ENCODE measurements at places on chromosomes 4 and X.

DNA sequence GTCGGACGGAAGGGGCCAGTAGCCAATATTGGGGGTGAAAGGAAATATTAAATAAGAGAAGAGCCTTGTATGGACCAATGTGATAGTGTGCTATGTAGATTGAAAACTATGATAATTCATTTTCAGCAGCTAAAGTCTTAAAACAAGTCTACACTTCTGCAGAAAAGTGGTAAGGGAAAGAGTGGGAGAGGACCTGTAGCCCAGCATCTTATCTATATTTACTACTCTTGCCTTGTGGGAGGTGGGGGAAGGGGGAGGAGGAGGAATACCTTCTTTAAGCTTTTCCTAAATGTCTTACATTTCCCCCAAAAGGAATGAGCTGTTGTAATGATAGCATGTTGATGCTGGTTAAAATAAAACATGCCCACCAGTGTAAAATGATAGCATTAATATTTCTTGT is 220.0 kb upstream of the SPRY1 start:
- no peak for DNase-seq

- no peak for DNase-seq
Measured at GRCh38 chrX:118764122-118764521, 36.7 kb downstream of the IL13RA1 start.

- no peak for DNase-seq
Measured at GRCh38 chr4:5043579-5043978, 7.7 kb upstream of the STK32B start.

DNA sequence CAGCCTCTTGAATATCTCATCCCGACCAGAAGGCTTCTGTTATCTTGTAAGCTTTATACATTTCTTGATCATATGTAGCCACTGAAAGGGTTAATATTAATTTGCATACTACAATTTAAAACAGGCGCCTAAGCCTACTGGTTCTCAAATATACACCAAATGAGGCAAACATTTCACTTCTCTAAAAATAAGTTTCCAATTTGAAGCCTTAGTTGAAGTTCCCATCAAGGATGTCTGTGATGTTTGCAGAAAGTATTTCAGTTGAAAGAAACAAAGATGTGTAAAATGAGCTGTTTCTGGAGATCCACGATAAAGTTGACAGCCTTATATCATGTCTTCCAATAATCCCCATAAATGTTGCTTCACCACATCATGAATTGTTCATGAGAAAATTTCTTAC is 70.6 kb downstream of the KIT start:
- no peak for DNase-seq

DNA sequence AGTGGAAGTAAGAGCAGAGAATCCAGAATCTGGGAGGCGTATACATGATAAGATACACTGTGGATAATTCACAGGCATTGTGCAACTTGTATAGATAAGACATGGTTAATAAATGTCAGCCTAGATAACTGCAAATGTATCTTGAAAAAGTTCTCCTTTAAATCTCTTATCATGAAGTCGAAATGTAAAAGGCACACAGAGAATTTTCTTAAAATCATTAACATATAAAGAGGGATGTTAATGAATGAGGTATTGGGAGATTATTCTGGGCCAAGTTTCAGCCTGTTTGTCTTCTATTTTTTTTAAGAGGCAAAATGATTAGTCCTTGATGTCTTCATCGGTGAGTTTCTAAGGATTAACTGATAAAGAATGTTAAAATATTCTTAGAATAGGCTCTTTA is 835 bp downstream of the TDO2 start:
- no peak for DNase-seq

GRCh38 chr4:121777625-121778024 is 12.7 kb upstream of the SMIM43 start:
- DNase-seq = peak; percentile 4

- DNase-seq = no peak
Measured at GRCh38 chr4:3679071-3679825, 86.9 kb upstream of the ADRA2C start.

DNA sequence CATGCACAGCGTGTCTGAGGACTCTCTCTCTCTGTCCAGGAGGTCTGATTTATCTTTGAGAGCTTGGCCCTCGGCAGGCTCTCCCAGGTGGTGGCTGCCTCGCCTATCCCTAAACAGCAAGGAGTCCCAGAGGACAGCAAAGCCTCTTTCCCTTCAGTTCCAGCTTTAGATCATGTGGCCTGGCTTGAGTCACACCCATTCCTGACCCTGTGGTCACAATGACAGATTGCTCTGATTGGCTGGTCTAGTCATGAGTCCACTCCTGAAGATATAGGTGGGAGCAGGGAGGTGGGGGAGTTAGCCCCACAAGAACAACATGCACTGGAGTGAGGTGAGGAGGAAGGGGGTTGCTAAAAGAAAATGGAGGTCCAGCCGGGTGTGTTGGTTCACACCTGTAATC is 12.1 kb upstream of the PORCN start:
- DNase-seq = no peak

DNA sequence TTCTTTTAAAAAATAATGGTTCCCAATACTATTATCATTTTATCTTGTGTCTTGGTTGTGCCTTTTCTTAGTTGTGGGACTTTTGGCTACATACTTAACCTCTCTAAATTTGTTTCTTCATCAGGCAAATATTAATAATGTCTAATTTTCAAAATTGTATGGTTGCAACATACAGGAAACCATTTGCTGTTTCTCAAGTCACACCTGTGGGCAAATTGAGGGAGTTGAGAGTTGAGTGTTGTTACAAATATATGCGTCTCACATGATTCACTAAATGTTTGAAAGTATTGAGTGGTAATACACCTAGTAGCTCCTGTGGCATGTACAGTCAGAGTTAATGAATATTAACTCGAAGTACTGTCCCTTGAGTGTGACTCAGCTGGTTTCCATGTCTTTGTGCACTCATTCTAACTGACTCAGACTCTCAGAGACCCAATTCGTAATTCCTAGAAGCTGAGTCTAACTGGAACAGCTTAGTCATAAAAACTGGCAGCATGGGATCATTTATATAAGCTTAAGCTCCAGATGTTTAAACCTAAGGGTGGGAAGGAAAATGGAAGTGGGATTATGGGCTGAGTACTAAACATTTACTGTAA is 802.4 kb downstream of the TRIML1 start:
- DNase-seq = no peak

GRCh38 chr4:104492183-104492771 is 2.4 kb downstream of the CXXC4 start:
- DNase-seq = peak; percentile 59

- DNase-seq = no peak
Measured at GRCh38 chrX:1164322-1165288, 47.8 kb downstream of the CRLF2 start.

GRCh38 chr4:6658597-6659075 is 18.2 kb downstream of the MRFAP1 start:
- DNase-seq = no peak

DNA sequence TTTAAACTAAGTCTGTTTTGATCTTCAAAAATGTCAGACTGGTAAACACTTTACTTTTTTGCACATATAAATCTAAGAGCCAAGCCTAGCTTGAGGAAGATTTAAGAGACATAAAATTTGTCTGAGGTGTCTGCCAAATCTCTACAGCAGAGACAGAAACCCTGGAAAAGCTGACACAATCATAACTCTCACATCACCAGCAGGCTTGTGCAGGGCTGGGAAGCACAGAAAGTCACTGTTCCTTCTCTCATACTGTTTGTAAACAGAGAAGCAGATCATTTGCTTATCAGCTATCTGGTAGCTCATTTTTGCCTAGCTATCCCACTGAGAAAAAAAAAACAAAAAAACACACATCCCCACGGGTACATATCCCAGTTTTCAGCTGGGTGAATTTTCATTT is 7.0 kb downstream of the ENOX2 start:
- no peak for DNase-seq

DNA sequence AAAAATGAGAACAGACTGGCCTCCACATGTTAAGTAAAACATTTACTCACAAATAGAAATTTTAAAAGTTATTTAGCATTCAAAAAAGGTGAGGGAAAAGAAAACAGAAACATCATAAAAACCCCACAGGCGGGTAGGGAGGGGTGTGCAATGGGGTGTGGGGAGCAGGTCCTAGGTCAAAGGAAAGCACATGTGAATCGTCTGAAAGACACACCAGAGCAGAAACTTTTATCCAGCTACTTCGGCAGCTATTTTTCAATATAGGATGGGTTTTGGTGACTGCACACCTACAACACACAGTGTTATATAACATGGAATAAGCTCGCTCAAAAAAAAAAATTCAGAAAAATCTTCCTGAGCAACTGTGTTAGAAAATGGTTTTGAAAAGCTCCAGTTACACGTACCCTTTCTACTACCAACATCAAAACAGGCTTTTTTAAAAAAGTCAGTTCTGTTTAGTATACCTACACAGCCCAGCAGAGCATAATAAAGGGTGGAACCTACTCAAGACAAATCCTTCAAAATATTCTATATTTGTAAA is 1.6 kb downstream of the OTUD4 start:
- no peak for DNase-seq

DNA sequence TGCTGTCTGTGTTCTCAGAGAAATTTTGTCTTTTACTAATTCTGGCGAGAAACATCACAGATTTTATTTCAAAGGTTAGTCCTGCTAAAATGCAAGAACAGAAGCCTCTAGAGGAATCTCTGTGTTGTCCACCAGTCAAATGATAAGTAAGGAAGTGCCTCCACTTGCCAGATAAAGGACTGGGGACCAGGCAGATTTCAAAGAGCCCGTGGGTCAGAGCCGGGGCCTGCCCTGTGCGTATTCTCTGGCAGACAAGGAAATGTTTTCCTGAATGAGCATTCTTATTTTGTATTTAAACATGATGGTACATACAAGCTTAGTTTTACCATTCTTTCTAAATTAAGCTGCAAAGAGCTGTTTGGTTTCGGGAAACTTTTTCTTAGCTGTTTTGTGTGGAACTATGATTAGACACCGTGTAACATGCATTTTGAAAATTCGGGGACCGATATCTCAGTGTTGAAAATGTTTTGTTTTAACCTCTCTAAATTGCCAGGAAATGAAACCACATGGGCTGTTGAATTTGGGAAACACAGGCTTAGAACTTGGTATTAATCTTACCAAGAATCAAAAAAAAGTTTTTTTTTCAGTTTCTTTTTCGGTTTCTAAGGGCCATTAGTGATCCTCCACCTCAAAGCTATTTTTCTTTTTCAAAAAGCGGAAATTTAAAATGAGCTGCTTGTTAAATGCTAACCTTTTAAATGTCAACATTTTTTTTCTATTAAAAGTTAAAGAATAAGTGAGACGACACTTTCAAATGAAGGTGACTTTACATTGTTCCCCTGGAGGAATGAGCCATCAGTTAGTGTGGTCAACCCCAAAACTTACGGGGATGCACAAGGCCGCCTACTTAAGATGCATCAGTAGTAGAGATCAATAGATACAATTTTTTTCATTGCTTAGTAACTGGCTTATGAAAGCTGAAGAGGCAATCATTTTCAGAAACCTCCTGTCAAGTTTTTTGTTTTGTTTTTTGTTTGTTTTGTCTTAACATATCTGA is 89.6 kb upstream of the MTM1 start:
- DNase-seq = no peak

GRCh38 chr4:92253550-92253949 is 50.2 kb upstream of the GRID2 start:
- DNase-seq = no peak

DNA sequence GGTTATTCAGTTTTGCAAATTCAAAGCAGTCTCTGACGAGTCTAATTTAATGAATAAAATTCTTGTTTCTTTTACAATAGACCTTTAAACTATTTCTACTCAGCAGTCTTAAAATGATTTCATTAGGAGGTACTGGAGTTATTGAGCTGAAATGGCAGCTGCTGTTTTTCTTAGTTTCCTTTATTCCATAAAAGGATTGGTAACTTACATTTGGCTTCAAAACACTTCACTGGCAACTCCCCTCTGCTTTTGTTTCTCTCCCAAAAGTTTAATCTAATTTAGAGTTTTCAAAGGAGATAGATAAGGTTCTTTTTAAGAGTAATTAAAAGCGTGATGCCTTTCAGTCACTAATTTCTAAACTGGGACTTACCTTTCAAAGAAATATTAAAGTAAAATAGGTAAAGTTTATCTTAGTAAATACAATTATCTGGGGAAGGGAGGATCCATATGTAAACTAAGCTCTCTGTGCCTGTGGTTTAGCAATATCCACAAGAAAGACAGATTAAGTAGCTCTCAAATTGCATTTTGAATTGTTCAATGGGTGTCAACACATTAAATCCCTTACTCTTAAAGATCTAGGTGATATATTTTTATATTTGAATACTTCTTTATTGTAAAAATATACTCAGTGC is 17.1 kb upstream of the PCDH10 start:
- peak; percentile 19 for DNase-seq

- DNase-seq = no peak
Measured at GRCh38 chrX:71475785-71476540, 56.9 kb upstream of the OGT start.

- DNase-seq = peak; percentile 3
Measured at GRCh38 chr4:56575820-56576429, 70.3 kb downstream of the ARL9 start.

GRCh38 chrX:19177721-19178120 is 55.5 kb upstream of the ADGRG2 start:
- peak; percentile 73 for DNase-seq

GRCh38 chrX:138708268-138708667 is 3.2 kb downstream of the FGF13 start:
- no peak for DNase-seq

GRCh38 chr4:85967872-85968271 is 392.0 kb downstream of the MAPK10 start:
- no peak for DNase-seq

- DNase-seq = no peak
Measured at GRCh38 chr4:81714291-81714690, 242.6 kb upstream of the RASGEF1B start.
